Stimulated activated CD4-positive, alpha-beta T cell treated with anti-CD3 and anti-CD28 coated beads, Interleukin-1b, Interleukin-23, amount 100 ng/mL, for 1 hour (primary cell): ENCODE measurements at places on chromosomes 5 and 9.

GRCh38 chr5:126354858-126355731, 68.1 kb upstream of the GRAMD2B start:
- no peak for DNase-seq

DNA sequence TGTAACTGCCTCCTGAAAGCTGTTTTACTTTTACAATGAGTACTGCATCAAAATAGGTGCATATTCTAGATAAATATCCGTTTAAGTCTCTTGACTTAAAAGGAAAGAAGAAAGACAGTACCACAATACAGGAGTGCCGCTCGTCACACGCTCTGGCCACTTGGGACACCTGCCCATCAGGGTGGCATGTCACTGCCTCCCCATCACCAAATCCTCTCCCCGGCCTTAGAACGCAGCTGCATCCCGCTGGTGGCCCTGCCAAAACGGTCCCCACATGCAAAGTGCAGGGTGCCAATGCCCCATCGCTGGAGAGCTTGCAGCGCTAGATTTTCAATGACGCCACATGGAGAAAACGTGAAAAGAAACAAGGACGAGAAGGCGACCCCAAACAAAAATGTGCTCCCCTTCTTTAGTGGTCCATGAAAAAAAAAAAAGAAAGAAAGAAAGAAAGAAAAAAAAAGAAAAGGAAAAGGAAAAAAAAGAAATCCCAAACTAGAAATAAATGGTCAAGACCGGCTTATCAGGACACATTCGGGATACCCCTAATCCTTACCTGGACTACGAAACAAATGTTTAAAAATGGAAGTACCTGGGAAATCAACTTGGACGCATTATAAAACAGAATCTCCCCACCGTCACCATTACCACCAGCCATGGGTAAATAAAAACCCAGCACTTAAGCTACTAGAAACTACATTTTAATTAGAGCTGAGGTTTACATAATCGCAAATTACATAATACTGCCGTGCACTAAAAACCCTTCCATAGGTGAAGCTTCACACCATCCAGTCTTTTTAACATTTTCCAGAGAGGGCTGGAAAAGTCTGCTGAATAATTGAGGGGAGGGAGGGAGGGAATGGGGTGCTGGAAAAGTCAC, 1.0 kb downstream of the ANKH start:
- peak; percentile 39 for DNase-seq

DNA sequence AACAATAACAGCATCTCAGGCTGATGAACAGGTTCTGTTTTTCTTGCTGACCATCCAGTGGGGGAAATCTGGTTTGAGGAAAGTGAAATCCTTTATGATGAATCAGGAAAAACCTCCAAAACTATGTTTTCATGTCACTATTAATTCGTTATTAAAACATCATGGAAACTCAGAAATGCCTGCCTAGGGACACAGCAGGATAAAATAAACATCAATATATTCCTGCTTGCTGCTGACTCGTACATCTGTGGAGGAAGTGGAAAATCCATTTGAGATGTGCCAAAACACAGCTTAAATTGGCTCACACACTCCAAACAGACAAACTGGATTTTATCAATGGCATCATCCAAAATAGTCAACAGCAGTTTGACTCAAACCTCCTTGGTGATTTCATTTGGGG, 53.0 kb downstream of the TEK start:
- no peak for DNase-seq

DNA sequence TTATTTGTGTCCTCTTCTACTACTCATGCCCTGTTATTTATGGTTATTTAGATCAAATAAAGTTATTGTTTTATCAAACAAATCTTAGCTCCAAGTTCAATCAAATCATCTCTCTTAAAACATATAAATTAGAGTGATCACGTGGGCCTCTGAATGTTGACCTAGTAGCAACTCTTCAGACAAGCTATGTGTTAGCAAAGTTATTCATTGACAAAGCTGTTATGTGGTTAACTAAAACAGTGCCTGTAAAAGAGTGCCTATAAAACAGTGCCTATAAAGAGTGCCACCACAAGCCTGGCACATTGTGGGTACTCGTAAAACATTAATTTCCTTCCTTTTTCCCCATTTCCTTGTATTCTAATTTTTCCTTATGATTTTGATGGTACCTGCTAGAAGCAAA, 421.9 kb downstream of the HCN1 start:
- DNase-seq = no peak

GRCh38 chr5:57598097-57598496, 115.5 kb upstream of the ACTBL2 start:
- no peak for DNase-seq

DNA sequence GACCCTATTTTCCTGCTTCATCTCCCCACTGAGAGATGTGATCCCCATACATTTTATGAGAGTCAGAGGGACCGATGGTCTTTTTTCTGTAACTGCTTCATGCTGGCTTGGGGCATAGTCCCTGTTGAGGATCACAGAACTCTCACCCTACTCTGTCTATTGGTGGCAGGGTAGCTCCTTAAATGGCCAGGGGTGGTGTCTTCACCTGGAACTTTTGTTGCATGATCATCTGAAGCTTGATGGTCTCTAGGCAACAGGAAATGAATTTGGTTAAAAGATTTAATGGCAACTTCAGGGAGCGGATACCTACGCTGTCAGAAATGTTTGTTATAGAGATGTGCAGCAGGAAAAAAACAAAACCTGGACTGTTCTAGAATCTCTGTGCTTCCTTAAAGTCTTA, 87.0 kb upstream of the GLIS3 start:
- no peak for DNase-seq
